ENCODE measurements at places on chromosomes 2 and 18. TPM values are rescaled to one million over a fixed set of nuclear protein-coding genes. Genes with fewer than 3 reads are reported as not detected.

Gene DUSP19
- 1.8 TPM for total RNA-seq

Gene ELOA2
- not detected for total RNA-seq

Gene TEX44
- not detected for total RNA-seq

Gene GRB14
- total RNA-seq, result not detected

Gene KCNS3
- total RNA-seq, result not detected

Gene C2orf66
- 0.17 TPM for total RNA-seq

Gene CTAGE1
- not detected for total RNA-seq

Gene ASPRV1
- total RNA-seq, result 1.2 TPM

Gene MRPS5
- total RNA-seq, result 79.3 TPM

Gene ZFAND2B
- 69.8 TPM for total RNA-seq

Gene PTPRN
- not detected for total RNA-seq

Gene ACTG2
- total RNA-seq, result 0.43 TPM

Gene ATP6V1C2
- total RNA-seq, result not detected

Gene MYO3B
- 0.09 TPM for total RNA-seq

Gene LDLRAD4
- total RNA-seq, result 40.3 TPM

Gene UGT1A5
- total RNA-seq, result not detected

Measured in activated naive CD8-positive, alpha-beta T cell treated with anti-CD3 and anti-CD28 coated beads, Interleukin-2, amount 10 ng/mL, durations not matched to agents 7 days and 5 days (primary cell).